Activated gamma-delta T cell treated with Interleukin-2 at 50 U/mL for 16 hours (primary cell): ENCODE measurements at places on chromosomes 11 and 22.

GRCh38 chr22:17920145-17920605, 104.2 kb downstream of the MICAL3 start:
- no peak for DNase-seq

GRCh38 chr22:28139961-28140360, 220.9 kb upstream of the PITPNB start:
- DNase-seq: no peak

GRCh38 chr11:92627615-92628256, 341.7 kb upstream of the MTNR1B start:
- no peak for DNase-seq

- no peak for DNase-seq
Measured at GRCh38 chr22:28175730-28176492, 256.9 kb upstream of the PITPNB start.

DNA sequence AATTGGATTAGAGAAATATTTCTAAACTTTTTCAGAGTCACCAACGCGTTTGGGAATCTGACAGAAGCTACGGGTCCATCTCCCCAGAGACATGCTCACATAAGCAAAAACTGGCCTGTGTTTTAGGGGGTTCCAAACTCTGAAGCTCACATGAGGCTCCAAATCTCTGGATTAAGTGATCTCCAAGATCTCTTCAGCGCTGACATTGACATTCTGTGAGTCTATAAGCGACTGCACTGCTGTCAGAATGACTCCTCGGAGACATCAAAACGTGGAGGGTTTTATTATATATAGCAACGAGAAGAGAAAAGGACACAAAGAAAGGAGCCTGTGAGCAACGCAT, 642 bp upstream of the SIK2 start:
- DNase-seq: no peak
